Activated CD4-positive, CD25-positive, alpha-beta regulatory T cell treated with anti-CD3 and anti-CD28 coated beads, Interleukin-2, amount 50 U/mL, for 16 hours (primary cell): ENCODE measurements at places on chromosomes 16 and 17.

- DNase-seq: no peak
Measured at GRCh38 chr16:88330971-88331890, 51.5 kb upstream of the ZNF469 start.

- DNase-seq: no peak
Measured at GRCh38 chr16:19810817-19811731, 73.6 kb downstream of the GPRC5B start.

DNA sequence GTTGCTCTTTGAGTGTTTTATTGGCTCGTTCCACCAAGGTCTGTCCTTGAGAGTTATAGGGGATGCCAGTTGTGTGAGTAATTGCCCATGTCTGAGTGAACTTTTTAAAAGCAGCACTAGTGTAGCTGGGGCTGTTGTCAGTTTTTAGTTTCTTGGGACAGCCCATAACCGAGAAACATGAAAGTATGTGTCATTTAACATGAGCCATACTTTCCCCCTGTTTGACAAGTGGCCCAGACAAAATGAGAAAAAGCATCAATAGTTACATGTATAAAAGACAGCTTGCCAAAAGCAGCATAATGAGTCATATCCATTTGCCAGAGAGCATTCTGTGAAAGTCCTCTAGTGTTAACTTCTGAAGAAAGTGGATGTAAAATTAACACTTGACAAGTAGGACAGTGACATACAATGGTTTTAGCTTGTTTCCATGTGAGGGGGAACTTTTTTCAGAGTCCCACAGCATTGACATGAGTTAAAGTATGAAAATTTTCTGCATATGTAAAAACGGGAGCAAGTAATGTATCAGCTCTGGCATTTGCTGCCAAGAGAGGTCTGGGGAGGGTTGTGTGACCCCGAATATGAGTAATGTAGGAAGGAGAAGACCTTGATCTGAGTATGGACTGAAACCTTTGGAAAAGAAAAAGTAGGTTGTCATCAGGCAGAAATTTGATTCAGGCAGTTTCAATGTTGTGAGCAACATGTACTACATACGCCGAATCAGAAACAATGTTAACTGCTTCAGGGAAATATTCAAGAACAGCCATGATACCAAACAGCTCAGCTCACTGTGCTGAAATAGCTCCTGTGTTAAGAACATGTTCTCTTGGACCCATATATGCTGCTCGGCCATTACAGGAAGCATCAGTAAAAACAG lies 56.8 kb upstream of the ARL4D start:
- no peak for DNase-seq

DNA sequence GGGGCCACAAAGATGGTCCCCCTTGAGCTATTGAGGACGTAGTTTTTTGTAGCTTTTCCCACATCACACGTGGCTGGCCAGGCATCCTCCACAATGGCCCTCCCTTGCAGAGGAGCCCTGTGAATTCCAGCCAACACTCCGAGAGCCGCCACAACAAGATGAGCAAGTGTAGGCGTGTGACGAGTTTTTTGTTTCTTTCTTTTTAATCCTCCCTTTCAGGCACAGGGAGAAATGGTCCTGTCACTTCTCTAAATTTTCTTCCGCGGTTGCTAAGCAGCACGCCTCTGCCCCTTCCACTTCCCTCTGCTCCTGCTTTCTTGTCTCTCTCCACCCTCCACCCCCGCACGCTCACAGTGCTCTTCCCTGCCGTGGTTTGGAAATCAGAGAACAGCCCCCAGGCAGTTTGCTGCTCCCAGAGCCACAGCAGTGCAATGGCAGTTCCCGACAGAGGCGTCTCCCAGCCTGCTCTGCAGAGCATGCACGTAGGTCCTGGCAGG lies 68.0 kb upstream of the MRTFB start:
- no peak for DNase-seq

DNA sequence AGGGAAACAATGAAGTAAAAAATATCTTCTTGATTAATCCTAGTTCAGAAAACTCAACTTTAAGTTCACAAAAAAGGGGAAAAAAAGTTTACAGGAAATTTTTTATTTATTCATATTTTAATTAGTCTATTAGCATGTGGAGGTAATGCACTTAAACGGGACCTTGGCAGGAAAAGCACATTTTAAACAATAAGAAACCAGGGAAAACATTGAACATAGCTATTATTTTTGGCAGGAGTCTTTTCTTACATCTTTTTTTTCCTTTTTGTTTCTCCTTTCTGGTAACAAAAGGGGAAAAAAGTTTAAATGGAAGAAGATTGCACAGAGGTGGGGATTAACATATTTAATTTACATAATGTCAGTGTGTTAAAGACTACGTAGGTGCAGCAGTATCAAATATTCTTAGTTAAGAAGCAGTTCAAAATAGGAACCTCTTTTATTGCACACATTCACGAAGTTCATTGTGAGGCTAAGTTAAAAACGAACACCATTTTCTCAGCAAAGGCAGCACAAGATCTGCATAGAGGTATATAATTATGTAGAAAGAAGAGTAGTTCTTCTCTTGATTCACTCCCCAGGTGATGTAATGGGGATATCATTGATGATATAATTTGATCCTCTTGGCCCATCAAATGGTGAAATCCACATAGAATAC lies 940.5 kb downstream of the CDH11 start:
- DNase-seq: no peak

- DNase-seq: no peak
Measured at GRCh38 chr17:80024206-80024972, 11.3 kb downstream of the TBC1D16 start.

- no peak for DNase-seq
Measured at GRCh38 chr17:41322094-41322902, 6.8 kb upstream of the KRTAP17-1 start.

GRCh38 chr17:74351552-74352210 lies 10.0 kb downstream of the BTBD17 start:
- no peak for DNase-seq

DNA sequence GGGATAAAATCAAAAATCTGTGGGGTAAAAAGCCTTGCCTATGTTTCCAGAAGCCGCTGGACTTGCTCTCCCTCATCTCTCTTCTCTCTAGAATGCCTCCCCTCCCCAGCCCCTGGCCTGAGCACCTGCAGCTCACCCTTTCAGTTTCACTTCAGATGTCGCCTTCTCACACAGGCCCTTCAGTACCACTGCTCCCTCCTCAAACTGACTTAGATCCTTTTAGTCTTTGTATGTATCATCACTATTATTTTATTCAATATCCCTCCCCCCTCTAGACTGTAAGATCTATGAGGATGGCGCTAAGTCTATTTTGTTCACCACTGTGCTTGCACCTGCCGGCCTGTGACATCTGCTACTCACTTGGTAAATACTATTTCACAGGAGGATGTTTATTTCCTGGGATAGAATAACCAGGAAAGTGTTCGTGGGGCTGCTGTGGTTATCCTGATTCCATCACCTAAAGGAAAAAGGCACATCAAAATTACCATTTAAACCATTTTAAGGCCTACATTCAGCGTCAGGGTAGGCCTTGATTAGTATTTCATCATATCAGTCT lies 122.3 kb downstream of the MRTFB start:
- no peak for DNase-seq

DNA sequence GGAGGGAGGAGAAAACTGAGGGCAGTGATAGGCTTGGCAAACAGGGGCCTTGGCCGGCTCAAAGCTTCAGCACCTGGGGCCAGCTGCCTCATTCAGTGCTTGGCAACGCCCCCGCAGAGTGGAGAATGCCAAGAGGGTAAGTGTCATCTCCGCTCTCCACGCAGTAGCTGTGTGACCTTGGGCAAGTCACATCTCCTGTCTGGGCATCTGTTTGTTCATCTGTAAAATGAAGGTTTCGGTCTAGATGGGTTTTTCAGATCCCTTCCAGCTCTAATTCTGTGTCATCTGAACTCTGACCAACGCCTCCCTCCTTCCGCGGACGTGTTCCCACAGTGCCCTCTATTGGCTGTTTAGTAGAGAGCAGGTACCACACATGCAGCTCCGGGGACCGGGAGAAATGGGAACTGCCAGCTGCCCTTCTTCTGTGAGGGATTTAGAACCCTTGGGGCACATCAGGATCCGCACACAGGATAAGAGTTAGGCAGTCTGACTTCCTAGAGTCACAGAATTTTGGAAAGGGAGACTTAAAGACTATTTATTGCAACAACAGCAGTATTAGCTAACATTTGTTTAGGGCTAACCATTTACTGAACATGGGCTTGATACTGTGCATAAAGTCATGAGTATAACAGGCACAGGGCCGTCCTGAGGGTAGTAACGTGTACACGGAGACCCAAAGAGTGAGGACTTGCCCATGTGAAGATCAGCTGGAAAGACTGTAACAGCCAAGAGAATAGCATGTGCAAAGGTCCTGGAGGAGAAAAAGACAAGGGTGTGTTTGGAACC lies 26.8 kb downstream of the GP2 start:
- DNase-seq: no peak

DNA sequence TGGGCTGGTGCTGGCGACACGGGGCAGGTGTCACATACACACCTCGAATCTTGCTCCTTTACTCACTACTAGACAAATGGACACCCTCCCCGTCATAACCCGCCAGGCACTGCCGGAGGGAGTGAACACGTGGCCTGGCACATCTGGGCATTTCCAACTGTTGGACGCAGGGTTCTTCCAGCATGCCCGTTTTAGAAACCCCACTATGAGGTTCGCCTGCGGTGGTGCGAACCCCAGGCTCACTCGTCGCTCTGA lies 6.8 kb upstream of the CEP131 start:
- DNase-seq: no peak

GRCh38 chr17:41434415-41434814 lies 6.4 kb downstream of the KRT38 start:
- no peak for DNase-seq

GRCh38 chr17:6530324-6530920 lies 25.9 kb downstream of the PITPNM3 start:
- DNase-seq: no peak
